ENCODE measurements at places on chromosomes 3 and 15.

- no peak for DNase-seq
These were observed 2.1 kb upstream of the SMCO1 start for GRCh38 chr3:196517162-196517800.

DNA sequence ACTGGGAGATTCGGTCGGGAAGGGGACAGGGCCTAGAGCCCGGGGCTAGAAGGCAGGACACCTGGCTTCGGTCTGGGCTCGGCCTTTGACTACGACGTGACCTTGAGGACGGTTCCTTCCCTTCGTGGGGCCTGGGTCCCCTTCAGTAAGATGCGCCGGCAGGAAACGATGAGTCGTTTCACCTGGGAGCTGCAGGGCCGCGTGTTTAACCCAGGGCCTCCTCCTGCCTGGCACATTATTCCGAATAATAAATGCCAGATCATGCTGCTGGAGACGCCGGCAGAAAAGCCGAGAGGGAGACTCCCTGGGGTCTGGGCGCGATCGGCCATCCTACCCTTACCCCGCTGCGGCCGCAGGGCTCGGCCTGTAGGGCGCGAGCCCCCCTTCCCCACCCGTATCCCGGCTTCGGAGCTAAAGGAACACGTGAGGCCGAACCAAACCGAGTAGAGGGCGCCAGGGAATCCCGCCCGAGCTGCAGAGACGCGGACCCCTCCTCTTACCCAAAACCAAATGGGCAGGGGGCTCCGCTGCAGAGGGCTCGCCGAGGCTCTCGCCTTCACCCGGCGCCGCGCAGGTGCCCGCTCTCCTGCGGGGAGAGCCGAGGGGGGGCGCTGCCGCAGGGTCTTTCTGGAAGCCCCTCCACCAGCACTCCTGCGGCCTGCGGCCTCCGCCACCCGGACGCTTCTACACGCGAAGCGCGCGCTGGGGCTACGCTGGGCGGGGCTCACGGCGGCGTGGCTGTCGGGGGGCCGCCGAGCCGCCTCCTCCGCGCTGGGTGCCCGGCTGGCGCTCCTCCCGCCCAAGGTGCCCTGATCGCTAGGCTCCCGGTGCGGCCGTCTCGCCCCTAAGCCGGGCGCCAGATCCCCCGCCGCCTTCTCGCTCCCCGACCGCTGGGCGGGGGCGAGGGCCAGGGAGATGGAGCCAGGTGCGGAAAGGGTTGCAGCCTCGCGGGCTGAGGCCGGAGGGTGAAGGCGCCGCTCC, at the start of gene BDH1:
BDH1 (minus strand) TSS at position 688 of the 981 bp plus-strand sequence. CDS start 9,525 bp downstream, outside the sequence.
- peak; percentile 59 for DNase-seq

DNA sequence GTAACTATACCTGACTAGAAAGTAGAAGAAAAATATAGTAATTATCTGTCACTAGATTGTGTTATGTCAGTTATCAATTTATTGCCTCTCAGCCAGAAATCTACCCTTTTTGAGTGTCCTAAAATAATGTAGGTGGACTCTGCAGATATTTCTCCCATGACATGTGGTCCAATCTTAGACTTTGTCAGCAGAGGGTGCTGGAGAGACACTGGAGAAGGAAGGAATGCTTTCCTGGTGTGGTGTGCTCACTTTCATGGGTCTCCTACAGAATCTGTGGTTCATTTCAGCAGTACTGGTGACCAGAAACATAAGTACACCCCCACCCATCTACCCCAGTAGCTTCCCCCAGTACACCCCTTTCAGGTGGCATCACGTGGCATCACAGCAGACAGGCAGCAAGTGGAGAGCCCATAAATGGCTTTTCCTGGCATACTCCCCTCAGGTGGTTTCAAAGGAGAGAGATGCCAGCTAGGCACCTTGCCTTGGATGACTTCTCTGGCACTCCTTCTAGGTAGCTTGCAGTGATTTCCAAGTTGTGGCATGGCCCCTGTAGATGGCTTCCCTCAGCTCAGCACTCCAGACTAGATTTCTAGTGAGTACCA, 114.7 kb downstream of the GADL1 start:
- DNase-seq = no peak

DNA sequence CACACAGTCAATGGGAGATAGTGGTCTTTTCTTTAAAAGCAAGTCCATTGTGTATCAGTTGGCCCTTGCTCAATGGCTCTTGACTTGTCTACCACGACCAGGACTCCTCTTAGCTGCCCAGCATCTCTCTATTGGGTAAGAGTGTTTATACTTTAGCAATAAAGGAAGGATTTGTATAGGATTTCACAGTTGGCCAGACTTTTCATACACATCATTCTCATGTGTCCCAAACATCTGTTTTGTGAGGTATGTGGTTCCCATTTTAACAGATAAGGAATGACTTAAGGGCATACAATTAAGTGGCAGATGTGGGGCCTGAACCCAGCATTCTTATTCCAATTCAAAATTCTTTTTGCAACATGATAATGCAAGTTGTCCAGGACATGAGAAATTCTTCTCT, 191.5 kb downstream of the CHST2 start:
- no peak for DNase-seq

DNA sequence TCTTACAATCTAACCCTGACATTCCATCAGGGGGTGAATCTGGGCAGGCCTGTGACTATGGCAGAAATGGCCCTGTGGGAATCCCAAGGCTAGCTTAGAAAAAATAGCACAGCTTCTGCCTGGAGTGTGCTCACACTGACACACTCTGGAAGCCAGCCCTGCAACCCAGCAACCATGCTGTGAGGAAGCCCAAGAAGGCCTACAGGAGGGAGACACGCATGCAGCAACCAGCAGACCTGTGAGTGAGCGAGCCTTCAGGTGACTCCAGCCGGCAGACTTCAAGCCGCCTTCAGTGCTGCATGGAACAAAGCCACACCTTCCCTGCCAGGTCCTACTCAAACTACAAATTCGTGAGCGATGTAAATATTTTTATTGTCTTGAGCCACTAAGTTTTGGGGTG, 26.1 kb downstream of the RAB6B start:
- DNase-seq = no peak

DNA sequence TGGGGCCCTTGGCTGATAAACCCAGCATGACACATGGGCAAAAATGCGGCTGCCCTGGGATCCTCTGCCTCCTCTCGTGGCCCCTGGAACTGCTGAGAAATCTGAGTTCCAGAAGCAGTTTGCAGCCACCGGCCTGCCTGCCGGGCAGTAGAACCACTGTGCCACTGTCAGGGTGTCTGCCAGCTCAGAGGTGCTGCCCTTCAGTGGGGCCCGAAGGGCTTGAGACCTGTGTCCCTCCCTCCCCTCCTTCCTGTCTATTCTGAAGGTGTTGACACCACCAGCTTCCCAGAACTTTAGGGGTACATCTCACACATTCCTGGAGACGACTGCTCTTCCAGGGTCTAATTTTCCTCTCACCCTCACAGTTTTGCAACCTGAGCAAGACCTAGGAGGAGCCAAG, 88.2 kb upstream of the POMGNT2 start:
- DNase-seq = peak; percentile 28

GRCh38 chr3:67567893-67568292, 86.5 kb downstream of the SUCLG2 start:
- no peak for DNase-seq

- DNase-seq = no peak
These were observed 79.3 kb upstream of the SEC13 start for GRCh38 chr3:10400050-10400748.

- DNase-seq = no peak
These were observed 14.8 kb upstream of the RNF7 start for GRCh38 chr3:141723255-141723654.

- DNase-seq = no peak
These were observed 7.9 kb downstream of the RPSA start for GRCh38 chr3:39414421-39414907.

DNA sequence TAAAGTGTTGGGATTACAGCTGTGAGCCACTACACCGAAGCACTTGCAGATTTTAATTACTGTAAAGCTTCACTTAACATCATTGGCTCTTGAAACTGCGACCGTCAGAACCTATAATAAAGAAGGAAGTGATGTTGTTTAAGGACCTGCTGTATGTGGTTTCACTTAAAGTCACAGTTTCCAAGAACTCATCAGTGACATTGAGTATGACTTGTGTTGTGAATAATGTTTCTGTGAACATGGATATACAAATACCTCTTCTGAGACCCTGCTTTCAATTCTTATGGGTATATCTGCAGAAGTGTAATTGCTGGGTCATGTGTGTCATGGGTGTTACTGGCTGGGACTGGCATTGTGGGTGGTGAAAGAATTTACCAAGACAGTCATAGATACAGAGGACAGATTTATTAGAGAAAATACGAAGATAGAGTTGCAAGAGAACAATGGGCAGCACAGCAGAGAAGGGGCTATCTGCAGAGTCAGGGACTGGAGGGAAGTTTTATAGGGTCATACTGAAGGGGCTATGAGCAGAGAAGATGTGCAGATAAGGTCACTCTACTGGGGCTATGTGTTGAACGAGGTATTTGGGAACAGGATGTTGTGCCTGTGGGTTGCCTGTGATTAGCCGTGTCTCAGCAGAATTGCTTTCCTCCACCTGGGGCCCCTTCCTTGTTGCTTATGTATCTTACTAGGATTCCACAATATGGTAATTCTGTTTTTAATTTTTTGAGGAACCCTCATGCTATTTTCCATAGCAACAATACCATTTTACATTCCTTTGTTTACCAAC, 4.5 kb downstream of the NDUFB5 start:
- peak; percentile 61 for DNase-seq

GRCh38 chr3:108947855-108948254, 5.8 kb downstream of the GUCA1C start:
- no peak for DNase-seq

DNA sequence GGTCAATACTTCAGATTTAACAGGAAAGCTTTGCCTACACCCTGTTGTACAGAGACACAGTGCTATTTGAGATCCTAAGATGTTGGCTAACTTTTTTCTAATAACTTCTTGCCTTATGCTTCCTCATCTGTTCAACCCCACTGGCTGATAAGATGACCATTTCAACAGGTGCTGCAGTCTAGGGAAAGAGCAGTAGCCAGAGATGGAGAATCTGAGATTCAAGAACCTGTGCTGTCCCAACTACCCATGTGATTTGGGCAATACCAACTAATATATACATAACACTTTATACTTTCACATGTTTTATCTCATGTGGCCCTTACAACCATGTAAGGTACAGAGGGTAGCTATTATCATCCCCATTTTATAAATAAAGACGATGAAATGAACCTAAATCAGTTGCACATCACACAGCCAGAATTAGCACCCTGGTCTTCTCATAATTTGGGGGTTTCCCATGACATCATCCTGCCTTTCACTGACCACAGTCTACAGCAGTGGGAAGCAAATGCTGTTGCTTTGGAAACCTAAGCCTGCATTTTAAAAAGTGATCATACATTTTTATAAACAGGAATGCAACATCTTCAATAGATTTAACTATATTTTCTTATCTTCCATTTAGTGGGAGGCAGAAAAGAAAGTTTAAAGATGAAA, 9.7 kb downstream of the TTC23 start:
- DNase-seq = no peak

GRCh38 chr3:77684115-77684514, 644.2 kb downstream of the ROBO2 start:
- DNase-seq = no peak

GRCh38 chr3:13277860-13278531, 142.1 kb downstream of the NUP210 start:
- DNase-seq = no peak

GRCh38 chr3:31364188-31364587, 168.5 kb upstream of the STT3B start:
- no peak for DNase-seq

DNA sequence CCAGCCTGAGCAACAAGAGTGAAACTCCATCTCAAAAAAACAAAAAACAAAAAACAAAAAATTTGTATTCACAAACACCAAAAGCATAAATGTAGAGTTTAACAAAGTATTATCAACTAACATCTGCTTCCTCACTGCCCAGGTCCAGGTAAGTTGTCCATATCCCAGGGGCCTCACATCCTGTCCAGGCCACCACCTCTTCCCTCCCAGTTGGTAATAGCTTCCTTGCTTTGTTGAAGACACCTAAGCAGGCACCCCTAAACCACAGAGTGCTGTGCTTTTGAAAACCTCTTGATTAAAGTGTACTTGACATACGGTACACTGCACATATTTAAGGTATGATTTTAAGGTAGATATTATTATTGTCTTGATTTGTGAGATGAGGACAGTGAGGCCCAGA, 299.8 kb downstream of the SHQ1 start:
- DNase-seq = no peak

DNA sequence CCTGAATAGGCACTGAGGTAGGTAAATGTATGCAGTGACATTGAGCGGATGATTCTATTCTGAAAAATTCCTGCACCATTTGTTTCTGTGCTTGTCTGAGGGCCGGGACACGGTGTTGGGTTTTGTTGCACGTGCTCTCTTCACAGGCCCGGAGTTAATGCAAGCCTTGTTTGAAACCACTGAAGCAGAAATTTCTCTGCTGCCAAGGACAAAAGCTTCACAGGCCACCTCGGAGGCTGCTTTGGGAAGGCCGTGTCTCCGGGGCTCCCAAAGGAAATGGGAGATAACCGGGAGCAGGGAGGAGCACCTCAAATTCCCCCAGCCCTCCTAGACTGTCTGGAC, 179.4 kb downstream of the OPA1 start:
- DNase-seq = no peak

GRCh38 chr15:35311615-35312014, 226.5 kb upstream of the NANOGP8 start:
- no peak for DNase-seq

- no peak for DNase-seq
These were observed 4.3 kb downstream of the MCTP2 start for GRCh38 chr15:94235646-94236045.

DNA sequence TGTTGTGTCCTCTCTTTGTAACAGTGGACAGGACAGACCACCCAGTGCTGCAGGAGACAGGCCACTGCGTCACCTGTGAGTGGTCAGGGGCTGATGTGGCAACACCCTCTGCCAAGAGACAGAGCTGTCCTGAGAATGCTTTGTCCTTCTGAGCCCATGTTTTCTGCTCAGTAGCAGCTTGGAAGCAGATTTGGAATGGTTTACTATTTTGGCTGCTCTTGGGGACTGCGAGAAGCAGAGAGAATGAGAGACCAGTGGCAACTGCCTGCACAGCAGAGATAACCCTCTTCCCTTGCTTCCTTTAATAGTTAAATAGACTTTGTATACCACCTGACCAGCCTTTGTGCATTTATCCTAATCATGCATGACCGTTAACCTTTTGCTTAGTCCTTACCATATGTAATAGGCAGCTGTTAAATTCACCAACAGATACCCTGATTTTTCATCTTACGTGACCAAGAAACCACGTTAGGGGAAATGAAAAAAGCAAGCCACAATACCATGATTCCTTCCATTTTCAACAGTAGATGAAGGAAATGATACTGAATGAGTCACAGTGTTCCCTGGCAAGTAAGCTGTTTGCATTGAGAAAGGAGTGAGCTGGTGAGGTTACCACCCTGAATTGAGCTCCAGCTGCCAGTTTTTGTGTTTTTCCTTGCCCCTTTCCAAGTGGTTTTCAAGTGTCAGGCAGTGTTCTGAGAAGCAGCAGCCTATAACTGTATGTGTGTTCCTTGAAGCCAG, 35.5 kb downstream of the B3GALNT1 start:
- no peak for DNase-seq

DNA sequence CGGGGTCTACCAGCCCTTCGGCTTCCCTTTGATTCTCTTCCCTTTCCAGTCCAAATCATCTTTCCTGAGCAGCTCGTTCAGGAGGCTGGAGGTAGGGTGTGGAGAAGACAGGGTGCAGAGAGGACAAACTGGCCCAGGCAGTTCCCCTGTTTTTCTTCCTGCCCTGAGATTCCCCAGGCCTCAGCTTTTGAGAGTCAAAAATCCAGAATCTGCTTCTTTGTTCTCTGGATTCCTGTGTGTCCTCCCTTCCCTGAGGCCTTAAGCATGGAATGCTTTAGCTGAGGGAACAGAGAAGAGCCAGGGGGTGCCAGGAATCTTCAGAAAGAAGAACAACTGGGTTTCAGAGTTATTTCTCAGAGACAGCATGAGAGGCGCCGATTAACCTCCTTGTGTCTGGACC, 26.7 kb upstream of the LRTM1 start:
- DNase-seq = no peak

- DNase-seq = no peak
These were observed 35.8 kb downstream of the GLDN start for GRCh38 chr15:51377038-51377786.

Data from CD4-positive, alpha-beta T cell (primary cell).